ENCODE measurements at places on chromosomes 6 and 20.

GRCh38 chr20:12977328-12978125 lies 31.2 kb upstream of the SPTLC3 start:
- DNase-seq = no peak

DNA sequence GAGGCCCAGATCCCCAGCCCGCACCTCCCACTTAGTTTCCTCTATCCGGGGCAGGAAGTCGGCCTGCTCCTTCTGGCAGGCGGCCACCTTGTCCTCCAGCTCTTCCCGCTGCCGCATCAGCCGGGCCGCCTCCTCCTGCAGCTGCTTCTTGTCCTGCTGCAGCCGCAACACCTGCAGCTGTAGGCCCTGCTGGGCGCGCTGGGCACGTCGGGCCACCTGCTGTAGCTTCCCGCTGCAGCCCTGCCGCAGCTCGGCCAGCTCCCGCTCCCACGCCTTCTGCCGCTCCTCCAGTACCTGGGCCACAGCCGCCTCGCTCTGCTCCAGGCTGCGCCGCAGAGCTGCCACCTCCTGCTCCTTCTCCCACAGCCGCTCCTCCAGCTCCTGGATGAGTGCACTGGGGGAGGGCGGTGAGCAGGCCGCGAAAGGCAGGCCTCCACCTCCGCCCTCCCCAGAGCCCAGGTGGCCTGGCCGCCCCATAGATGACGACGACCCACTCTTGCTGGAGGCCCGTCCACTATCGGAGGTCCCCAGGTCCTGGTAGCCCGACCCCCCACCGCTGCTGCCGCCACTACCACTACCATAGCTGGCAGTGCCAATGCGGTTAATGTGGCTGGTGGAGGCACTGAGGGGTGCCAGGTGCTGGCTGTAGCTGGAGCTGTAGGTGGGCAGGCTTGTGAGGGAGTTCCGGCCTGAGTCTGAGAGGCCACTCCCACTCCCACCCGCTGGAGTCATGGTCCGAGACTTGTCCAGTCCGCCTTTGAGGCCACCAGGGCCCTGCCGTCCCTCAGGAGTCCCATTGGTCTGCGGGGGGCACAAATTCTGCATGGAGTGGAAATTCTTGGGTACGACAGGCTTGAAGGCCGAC lies 6.0 kb upstream of the FASTKD5 start:
- no peak for DNase-seq

GRCh38 chr20:45080867-45081624 lies 19.9 kb downstream of the KCNS1 start:
- no peak for DNase-seq

DNA sequence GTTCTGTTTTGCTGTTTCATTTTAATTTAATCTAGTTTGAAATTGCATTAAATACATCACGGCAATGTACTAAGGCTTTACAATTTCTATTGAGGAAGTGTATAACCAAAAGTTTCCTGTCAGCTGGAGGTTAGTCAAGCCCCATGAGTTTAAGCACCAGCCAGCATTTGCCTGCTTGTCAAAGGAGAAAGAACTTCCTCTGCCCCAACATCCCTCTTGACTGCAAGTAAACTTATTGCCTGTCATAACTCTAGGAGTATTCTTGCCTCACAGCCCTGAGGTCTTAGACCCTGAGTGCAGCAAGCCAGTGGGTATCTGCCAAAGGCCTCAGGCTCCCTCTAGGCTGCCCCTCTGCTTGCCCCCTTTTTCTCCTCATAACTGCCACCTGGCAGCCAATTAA lies 106.7 kb upstream of the INSM1 start:
- DNase-seq = no peak

GRCh38 chr20:63587776-63588591 lies 13.9 kb upstream of the HELZ2 start:
- DNase-seq = no peak

DNA sequence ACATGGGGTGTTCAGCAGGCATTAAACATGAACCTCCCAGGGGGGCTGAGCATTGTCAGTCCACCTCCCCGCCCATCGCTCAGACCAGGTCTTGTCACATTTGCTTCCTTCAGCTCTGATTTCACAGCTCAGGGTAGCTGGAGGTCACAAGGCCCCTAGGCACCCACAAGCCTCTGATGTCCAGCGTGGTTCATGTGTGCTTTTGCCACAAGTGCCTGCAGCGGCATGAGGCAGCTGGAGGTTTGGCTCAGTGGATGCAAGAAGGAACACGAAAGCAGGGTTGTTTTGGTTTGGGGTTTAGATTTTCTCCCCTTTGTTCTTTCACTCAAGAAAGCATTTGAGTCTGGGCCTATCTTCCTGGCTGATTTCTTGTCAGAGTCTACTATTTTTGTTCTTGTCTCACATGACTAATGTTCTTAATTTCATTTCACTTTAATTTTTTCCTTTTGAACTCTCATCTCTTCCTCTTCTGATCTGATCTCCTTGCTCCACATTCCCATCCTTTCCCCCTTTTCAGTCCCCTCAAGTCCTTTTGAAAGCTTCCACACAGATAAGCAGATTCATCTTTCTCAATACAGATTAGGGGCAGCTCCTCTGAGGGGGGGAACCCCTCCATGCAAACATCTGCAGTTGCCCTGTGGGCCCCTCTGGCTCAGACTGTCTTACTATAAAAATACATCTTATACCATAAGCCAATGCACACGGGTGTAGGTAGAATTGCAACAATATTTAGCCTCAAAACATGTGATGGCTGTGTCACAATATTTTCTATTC lies 68.1 kb upstream of the CEP85L start:
- DNase-seq = no peak

GRCh38 chr6:112044856-112045255 lies 9.0 kb upstream of the CCN6 start:
- peak; percentile 44 for DNase-seq

DNA sequence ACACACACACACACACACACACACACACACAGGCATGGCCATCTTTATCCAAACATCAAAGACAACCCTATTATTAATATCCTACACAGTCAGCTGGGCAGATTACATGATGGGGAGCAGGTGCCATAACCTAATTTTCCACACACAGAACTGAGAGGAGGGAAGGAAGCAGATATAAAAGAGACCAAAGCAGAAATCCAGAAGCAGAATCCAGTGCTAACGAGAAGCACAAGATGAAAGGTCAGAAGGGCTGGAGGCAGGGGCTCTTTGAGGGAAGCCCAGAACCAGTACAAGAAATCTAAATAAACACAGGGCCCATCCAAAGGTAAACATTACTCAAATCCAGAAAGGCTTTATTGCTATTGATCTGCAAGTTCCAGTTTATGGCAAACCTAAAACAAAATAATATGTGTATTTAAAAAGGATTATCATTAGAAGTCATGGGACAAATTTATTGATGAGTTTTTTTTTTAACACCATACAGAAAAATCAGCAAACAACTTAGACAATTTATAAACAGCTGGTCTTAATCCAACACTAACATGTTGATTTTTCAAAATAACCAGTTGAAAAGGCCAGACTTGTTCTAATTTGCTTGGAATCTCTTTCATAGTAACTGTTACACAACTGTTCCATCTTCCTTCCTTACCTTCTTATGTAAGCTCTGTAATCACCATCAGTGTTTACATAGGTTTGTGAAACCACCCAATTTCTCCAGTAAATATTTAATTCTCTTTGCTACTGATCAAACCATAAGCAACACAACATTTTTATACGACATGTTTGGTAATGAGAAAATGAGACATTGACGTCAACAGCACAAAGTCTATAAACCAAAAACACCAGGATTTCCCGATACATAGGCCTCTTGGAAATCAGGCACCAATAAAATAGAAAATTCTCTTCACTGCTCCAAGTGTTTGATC lies 34.2 kb downstream of the SLC23A2 start:
- no peak for DNase-seq

DNA sequence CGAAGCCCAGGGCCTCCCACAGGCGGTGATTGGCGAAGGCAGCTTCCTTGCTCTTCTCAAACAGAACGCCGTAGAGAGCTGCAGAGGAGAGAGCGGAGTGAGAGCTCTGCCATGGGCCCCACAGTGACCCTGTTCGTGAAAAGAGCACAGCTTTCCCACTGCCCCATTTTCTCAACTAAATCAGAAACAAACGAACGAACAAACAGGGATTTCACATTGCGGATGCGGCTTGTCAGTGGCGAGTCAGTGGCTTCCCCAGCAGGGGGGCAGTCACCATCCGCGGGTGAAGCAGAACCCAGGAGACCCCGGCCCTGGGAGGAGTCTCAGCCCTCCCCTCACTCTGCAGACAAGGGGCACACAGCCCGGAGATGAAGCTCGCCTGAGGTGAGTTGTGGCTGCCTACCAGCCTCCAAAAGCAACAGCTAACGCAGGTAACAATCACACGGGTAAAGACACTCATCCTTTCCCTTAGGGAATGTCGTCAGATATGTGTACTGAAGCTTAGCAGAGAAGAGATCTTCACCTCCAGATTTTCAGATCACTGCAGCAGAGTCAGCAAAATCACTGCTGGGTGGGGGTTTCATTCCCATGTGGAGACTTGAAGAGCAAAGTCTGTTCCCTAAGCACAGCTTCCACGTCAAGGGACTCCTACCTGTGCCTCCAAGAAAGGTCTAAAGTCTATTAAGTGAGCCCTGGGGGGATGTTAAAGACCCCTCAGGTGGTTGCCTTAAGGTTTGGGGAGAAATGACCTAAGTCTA lies 51.2 kb upstream of the GPR31 start:
- DNase-seq = no peak

GRCh38 chr6:108546079-108547049 lies 14.4 kb upstream of the FOXO3 start:
- DNase-seq = no peak

- peak; percentile 1 for DNase-seq
Observed at GRCh38 chr6:88220493-88220892, 54.3 kb upstream of the CNR1 start.

DNA sequence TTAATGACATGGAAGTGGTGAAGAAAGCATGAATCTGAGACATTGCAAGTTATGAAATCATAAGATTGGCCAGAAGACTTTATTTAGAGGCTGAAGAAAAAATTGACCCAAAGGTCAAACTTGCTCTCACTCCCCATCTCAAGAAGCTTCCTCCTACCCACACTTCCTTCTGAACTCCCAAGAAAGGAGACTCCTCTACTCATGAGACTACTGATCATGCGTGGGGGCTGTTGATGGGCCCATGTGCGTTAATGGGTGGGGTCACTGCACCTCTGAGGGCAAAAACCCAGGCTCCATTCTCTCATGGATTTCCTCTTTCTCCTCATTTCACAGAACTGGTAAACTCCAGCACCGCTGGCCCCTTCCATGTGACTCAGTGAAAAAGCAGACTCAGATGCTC lies 470.6 kb upstream of the ARID1B start:
- no peak for DNase-seq

- no peak for DNase-seq
Observed at GRCh38 chr6:37200085-37200484, 30.1 kb downstream of the PIM1 start.

DNA sequence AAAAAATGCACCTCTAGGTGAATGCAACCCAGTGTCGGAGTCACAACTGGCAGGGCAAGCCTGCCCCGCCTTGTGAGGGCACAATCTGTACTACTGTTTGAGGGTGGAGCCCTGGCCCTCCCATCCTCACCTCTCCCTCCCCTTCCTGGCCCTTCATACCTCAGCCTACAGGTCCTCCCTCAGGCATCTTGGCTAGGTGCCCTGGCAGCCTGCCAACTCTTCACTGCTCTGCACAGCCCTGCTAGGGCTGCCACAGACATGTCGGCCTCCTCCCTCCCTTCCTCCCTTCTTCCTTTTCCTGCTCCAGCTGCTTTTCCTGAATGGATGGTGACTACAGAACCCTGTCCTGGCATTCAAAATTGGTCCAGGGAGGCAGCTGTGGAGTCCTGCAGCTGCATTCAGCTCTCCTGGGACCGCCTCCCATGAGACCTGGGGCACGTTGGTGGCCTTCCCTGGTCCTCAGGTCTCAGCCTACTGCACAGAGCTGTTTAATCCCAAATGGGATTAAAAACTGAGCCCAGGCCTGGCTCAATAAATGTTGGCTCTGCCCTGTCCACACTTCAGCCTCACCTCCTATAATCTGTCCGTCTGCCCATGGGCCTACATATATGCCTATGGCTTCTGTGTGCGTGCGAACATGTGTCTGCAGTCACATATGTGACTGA lies 52.7 kb downstream of the CDH22 start:
- no peak for DNase-seq

DNA sequence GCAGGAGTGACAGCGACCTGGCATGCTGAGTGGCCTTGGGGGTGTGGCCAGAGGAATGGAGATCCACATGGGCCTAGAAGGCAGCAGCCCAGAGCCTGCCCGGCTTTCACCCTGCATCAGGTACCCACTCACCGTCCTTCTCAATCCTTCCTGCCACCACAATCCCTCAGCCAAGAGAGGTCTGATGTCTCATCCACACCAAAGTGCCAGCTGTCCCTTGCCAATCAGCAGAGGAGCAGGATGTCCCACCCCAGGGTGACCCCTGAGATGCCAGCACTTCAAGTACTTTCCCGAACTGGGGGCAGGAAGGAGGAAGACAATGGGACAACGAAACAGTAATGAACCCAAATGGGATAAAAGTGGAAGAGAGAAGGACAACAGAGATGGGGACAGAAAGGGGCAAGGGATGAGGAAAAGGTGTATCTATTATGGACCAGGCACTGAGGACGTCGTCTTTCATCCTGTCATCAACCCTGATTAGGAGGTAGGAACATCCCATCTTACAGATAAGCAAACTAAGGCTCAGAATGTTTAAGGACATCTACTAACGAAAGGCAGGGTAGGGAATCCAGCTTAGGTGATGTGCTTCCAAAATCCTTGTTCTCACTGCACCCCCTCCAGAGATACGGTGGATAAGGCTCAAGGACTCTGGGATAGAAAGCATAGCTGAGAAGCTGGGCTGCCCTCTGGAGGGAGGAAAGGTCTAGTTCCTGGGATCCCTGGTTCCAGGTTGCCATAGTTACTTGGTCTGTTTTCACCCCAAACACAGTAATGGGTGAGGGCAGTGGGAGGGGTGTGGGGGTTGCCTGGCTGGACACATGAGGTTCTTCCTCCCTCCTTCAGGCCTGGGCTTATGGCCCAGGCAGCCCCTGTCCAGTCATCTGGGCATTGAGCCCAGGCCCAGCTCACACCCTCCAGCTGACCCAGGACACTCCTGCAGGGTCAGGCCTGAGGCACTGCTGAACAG lies 4.5 kb upstream of the TNXB start:
- peak; percentile 85 for DNase-seq

GRCh38 chr6:41042226-41043055 lies at the start of gene TSPO2:
TSS of gene TSPO2 (plus strand) at chr6:41042467. CDS start at chr6:41042986, 519 bp downstream.
- DNase-seq = no peak

DNA sequence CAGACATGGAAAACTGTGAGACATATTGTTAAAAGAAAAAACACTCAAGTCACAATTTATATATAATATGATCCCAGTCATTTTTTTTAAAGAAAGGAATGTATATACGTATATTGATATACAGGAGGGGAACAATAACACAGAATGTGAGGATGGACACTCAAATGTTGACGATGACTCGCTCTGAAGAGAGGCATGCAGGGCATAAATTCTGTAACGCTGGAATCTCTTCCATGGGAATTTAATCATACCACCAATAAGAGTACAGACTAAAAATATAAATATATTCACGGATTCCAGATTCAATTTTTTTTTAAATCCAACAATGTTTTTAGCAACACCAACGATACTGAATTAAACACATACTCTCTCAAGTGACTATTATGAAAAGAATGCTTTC lies 106.9 kb upstream of the CCDC28A start:
- DNase-seq = no peak

GRCh38 chr6:90859056-90859455 lies 272.2 kb upstream of the MAP3K7 start:
- no peak for DNase-seq

GRCh38 chr20:63850689-63851547 lies 10.4 kb upstream of the ABHD16B start:
- no peak for DNase-seq
